Stimulated activated CD4-positive, alpha-beta T cell treated with anti-CD3 and anti-CD28 coated beads, TNF-alpha, amount 100 ng/mL, for 4 hours (primary cell): ENCODE measurements at places on chromosomes 4 and X.

- DNase-seq = no peak
Observed at GRCh38 chrX:46865281-46865680, 28.4 kb downstream of the RP2 start.

DNA sequence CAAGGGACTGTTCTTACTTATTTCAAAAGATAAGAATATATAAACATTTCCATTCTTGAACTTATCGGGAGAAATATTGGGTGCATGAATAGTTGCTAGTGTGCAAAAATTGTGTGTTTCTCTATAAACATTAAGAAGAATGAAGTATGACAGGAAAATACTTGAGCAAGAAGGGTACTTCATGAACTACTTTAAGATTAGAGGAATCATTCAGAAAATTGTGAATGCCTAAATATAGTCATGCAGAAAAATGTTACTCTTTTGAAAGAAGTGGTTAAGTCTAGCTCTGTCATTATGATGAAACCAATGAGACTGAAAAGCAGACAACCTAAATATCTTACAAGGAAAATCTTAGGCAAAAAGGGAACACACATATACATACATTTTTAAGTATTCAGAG, 207.8 kb upstream of the PCDH18 start:
- DNase-seq = no peak

- peak; percentile 2 for DNase-seq
Observed at GRCh38 chrX:154123241-154124219, 20.5 kb upstream of the OPN1LW start.

DNA sequence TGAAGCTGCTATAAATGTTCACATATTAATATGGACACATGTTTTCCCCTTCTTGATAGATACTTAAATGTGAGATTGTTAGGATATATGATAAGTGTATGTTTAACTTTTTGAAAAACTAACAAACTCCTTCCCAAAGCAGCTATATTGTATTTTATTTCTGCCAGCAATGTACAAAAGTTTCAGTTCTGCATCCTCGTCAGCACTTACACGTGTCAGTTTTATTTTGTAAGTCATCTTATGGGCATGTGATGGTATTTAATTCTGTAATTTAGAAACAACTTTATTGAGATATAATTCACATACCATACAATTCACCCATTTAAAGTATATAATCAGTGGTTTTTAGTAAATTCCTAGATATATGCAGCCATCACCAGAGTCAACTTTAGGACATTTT, 31.6 kb downstream of the RAPGEF2 start:
- DNase-seq = no peak

DNA sequence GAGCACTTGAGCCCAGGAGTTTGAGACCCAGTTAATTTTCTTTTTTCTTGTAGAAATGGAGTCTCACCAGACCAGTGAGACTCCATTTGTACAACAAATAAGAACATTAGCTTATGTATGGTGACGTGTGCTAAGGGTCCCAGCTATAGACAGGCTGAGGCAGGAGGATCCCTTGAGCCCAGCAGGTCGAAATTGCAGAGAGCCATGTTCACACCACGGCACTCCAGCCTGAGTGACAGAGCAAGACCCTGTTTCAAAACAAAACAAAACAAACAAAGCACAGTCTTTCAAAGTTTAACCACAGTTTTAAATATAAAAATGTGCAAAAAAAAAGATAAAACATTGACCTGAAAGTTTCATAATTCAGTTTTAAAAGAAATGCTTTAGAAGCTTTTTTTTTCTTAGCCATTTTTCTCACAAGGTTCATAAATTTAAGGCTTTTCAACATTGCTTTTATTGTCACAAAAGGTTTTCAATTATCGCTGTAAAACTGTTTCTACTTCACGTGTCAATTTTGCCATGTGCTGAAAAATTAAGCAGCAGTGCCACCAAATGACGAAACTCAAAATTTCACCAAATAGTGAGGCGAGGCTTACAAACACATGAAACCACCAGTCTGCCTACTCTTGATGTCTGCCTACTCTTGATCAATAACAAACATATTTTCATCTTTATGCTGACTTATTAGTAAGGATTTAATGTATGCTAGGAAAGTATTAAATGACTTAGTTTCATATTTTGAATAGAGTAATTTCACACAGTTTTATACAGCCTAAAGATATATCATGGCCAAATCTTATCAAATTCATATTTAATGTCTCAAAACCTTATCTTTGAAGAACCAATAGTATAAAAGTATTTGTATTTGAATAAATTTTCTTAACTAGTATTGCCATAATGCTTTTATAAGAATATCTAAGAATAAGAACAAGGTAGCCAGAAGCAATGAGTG, 126.3 kb downstream of the NEK1 start:
- DNase-seq = no peak

DNA sequence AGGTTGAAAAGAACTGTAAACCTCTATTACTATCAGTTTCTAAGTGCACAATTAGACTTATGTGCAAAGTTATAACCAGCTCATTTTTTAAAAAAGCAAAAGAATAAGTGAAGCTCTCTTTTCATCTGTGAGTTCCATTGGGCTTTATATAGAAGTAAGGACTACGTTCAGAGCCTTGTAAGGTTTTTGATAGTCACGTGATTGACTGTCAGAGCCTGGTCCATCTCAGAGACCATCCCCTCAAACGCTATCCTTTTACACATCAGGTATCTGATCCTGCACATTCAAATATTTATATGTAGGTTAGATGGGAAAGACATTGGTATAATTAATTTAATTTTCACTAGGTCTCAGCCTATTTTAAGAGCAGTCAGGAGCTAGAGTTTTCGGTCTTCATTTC, 279.3 kb downstream of the INPP4B start:
- no peak for DNase-seq

GRCh38 chr4:1683261-1683735, 815 bp downstream of the FAM53A start:
- no peak for DNase-seq

GRCh38 chrX:133048751-133049150, 48.2 kb downstream of the USP26 start:
- DNase-seq = no peak

DNA sequence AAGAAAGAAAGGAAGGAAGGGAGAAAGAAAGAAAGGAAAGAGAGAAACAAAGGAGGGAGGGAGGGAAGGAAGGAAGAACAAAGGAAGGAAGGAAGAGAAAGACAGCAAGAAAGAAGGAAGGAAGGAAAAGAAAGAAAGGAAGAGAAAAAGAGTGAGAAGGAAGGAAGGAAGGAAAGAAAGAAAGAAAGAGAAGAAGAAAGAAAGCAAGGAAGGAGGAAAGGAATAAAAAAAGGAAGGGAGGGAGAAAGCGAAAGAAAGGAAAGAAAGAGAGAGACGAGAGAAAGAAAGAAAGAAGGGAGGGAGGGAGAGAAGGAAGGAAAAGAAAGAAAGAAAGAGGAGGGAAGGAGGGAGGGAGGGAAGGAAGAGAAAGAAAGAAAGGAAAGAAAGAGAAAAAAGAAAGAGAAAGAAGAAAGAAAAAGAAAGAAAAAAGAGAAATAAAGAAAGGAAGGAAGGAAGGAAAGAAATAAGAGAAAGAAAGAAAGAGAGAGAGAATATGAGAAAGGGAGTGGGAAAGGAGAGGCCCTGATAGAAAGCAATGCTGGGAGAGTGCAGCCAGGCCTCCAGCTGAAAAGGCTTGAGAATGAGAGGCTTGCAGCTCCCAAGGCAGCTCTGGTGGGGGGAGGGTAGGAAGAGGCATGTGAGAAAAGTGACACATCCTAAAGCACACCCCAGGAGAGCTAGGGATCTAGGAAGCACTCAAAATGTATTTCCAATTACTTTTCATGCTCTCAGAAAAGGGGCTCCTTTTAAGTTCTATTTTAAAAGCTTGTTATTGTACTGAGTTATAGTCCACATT, 134.0 kb upstream of the ZIC3 start:
- DNase-seq = no peak

- no peak for DNase-seq
Observed at GRCh38 chr4:138938366-138938690, 77.3 kb upstream of the NOCT start.

- no peak for DNase-seq
Observed at GRCh38 chrX:794311-794710, 163.7 kb downstream of the SHOX start.

- DNase-seq = no peak
Observed at GRCh38 chr4:104507112-104507511, 12.4 kb upstream of the CXXC4 start.

GRCh38 chr4:22237155-22237751, 278.6 kb downstream of the ADGRA3 start:
- peak; percentile 9 for DNase-seq

DNA sequence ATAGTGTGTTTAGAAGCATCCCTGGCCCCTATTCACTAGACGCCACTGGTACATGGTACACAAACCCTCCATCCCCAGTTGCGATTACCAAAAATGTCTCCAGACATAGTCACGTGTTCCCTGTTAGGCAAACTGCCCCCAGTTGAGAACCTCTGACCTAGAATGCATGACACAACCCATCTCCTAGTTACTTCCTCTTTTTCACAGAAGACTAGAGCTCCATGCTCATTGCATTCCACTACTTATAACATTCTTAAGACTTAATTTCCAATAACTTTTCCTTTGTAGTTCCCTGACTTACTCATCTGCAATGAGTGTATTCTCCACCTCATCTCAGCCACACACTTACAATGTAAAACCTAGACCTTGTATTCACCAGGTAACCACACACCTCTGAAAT, 68.6 kb downstream of the PRSS12 start:
- no peak for DNase-seq

GRCh38 chr4:128837679-128838078, 28.2 kb downstream of the JADE1 start:
- DNase-seq = no peak

DNA sequence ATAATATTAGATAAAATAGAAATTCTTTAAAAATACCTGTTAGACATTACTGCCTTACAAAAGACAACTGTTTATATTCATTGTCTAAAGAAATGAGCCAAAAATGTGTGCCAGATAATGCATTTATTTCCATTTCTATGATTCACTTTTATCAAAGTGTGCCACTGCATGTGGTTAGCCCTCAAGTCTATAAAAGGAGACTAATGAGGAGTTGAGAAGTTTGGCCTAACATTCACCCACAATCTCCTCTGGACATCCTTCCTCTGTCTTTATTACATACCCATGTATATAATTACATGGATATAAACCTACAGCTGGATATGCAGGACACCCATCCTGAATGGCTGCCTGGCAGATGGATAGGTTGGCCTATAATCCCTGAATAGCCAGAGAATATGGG, 42.6 kb upstream of the PDE5A start:
- DNase-seq = no peak

GRCh38 chr4:101835121-101835904, 44.8 kb downstream of the BANK1 start:
- no peak for DNase-seq

- no peak for DNase-seq
Observed at GRCh38 chrX:43083016-43083415, 305.1 kb upstream of the PPP1R2C start.

DNA sequence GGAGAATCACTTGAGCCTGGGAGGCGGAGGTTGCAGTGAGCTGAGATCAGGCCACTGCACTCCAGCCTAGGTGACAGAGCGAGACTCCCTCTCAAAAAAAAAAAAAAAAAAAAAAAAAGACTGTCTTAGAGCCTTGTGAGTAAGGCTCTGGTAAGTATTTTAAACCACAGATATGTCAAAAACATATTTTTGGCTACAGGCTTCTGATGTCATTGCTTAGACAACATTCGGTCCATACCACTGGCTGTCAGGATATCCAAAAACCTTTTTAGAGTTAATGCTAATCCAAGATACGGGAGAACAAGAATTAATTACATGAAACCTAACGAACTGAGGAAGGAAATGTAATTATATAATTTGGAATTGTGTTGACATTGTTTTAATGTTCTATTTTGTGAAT, 999.5 kb upstream of the PABPC4L start:
- no peak for DNase-seq

DNA sequence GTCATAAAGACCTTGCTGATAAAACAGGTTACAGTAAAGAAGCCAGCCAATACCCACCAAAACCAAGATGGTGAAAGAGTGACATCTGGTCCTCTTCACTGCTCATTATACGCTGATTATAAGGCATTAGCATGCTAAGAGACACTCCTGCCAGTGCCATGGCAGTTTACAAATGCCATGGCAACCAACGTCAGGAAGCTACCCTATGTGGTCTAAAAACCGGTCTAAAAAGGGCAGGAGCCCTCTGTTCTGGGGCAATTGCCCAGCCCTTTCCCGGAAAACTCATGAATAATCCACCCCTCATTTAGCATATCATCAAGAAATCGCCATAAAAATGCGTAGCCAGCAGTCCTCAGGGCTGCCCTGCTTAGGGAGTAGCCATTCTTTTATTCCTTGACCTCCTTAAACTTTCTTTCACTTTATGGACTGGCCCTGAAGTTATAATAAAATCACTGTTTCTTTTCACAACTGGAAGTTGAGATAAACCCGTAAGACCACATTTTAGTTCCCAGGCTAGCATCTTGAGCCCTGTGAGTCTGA, 260.5 kb upstream of the FAT1 start:
- DNase-seq = no peak

GRCh38 chrX:39067866-39068265, 266.6 kb downstream of the MID1IP1 start:
- no peak for DNase-seq

- DNase-seq = no peak
Observed at GRCh38 chr4:169098532-169098931, 88.5 kb upstream of the CBR4 start.

DNA sequence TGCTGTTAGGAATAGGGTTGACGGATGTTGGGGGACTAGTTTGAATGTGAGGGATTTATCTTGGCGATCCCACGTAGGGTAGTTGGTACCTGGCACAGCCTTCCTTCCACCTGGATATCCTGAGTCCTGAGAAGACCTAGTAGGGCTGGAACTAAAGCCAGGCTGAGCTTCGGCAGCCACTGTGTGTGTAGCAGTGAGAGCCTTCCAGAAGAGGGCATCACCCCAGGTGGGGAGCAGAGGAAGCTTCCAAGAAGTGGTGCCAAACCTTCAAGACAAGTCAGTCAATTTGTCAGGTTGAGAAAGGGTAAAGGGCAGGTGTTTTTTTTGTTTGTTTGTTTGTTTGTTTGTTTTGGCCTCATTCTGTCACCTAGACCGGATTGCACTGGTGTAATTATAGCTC, 1.2 kb upstream of the FGFBP2 start:
- DNase-seq = no peak

- DNase-seq = no peak
Observed at GRCh38 chr4:95462921-95463320, 85.9 kb downstream of the UNC5C start.

DNA sequence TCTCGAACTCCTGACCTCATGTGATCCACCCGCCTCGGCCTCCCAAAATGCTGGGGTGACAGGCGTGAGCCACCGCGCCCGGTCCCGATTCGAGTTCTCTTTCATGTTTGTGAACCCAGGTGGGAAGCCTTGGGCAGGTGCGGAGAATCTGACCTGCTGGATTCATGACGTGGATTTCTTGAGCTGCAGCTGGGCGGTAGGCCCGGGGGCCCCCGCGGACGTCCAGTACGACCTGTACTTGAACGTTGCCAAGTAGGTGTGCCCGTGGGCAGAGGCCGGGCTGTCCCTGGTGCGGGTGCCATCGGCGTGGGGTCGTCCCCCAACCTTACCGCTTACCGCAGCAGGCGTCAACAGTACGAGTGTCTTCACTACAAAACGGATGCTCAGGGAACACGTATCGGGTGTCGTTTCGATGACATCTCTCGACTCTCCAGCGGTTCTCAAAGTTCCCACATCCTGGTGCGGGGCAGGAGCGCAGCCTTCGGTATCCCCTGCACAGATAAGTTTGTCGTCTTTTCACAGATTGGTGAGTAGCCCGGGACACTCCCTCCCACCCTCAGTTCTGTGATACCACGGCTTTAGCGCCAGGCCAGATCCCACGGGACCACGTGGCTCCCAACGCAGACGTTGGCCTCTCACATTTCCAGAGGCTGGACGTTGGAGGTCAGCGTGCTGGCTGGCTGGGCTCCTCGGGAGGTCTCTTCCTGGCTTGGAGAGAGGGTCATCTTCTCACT, 15.6 kb downstream of the IL3RA start:
- DNase-seq = no peak
